ENCODE measurements at places on chromosomes 12 and 14.
A peak's percentile ranks its signal among the peaks of the same experiment; 100 is the strongest.

- DNase-seq, result no peak
Observed at GRCh38 chr14:89444044-89444443, 27.0 kb upstream of the FOXN3 start.

DNA sequence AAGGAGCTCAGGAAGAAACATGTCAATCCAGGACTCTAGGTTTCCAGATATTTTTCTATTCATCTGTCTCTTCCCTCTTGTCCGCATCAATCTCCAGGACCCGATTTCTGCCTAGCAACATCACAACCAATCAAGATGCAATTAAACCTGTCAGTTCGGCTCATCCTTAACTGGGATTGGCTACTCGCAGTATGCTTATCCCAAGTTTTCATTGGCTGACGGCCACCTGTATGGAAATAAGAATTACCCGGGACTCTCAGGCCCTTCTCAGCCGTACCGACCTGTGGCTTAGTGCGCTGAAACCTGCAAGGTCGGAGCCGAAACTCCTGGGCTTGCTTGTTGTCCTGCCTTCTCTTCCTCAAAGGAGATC lies 20.4 kb upstream of the ATP5MC2 start:
- DNase-seq, result peak; percentile 58

- no peak for DNase-seq
Observed at GRCh38 chr12:105205322-105206048, 30.5 kb downstream of the APPL2 start.

DNA sequence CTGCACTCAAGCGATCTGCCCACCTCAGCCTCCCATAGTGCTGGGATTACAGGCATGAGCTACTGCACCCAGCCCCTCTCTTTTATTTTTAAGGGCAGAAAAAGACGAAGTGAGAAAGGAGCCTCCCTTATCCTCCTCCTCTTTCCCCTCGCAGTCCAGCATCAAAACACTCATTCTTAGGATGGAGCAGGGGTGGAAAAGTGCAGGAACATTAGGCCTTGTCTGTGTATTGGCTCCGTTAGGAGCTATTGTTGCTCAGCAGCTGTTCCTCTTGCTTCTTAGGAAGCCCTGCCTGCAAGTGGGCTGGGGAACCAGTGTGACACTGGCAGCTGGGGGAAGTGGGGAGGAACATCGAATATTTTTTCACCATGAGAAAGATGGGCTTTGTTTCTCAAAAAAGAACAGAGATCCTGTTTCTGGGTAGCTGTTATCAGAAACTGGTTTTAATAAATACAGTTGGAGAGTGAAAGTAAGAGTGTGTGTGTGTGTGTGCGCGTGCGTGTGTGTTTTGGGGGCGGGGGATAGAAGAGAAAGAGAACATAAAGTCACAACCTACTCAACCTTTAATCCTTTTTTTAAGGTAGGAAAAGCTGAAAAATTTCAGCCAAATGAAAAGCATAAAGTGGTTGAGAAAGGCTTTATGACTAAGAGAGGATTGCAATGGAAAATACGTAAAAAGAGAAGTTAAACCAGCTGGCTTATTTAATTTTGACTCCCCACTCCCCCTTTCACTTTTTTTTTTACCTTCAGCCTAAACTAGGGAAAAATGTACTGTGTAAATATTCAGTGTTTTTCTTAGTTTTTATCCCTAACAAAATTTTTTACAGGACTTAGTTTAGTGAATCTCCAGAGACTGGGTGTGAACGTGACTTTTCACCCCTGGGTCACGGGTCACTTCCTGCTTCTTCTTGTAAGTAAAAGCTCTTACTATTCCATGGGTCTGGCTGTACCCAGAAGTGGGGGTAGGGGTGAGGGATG lies 197.2 kb upstream of the PLEKHG7 start:
- no peak for DNase-seq

GRCh38 chr12:2334689-2335088 lies 281.9 kb downstream of the CACNA1C start:
- DNase-seq, result no peak

GRCh38 chr14:24315807-24316596 lies 4.7 kb downstream of the LTB4R start:
- no peak for DNase-seq

DNA sequence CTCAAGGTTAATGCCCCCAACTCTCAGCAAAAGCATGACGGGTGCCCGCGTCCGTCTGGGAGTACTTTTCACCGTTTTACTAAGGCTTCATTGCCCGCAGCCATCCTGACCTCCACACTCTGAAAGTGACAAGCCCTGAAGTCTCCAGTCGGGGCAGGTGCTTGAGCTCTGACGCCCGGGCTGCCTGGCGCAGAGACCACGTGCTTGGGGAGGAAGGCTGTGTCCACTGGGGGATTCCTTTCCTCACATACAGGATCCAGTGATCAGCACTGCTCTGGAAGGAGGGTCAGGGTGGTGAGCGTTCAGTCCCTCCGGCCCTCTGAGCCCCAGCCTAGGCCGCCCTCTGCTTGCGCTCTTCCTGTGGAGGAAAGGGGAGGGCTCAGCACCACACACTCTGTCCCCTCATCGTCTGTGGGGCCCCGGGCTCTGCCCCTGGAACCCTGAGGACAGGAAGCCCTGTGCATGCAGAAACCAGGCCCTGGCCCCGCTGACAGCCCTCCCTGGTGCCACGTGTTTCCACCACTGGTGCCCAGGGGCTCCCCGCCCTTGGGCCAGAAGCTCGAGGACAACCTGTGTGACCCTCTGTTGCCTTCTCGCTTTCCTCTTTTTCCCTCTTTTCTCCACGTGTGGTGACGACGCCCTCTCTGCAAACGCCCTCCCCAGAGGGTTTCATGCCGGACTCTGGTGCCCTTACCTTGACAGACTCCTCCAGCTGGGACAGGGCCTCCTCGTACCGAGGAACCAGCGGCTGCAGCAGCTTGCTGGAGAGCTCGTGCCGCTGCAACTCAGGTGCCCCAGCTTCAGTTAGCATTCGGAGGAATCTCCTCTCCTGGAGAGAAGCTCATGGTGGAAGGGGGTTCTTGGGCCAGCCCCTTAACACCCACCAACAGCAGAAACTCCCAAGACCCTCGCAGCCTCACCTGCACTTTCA lies 4.9 kb downstream of the DDX51 start:
- DNase-seq, result no peak

DNA sequence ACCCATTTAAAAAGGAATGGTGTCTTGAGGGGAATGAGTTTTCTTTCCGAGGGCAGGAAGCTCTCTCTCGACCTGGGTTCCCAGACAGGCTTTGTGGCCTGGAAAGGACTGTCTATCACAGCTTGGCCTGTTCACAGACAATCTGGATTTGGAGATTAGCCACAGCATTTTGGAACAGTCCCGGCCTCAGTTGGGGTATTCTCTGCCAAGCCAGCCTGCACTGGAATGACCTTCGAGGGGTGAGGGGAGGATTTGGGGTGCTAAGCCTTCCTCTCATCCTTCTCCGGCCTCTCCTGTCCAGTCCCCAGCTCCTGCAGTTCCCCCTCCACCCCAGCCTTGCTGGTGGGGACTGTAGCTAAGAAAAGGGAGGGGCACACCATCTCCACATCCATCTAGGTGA lies 13.0 kb downstream of the TBX5 start:
- DNase-seq, result no peak

- no peak for DNase-seq
Observed at GRCh38 chr12:69663726-69664125, 35.4 kb downstream of the BEST3 start.

- DNase-seq, result peak; percentile 99
Observed at GRCh38 chr12:75977952-75978671, 53.5 kb downstream of the PHLDA1 start.

DNA sequence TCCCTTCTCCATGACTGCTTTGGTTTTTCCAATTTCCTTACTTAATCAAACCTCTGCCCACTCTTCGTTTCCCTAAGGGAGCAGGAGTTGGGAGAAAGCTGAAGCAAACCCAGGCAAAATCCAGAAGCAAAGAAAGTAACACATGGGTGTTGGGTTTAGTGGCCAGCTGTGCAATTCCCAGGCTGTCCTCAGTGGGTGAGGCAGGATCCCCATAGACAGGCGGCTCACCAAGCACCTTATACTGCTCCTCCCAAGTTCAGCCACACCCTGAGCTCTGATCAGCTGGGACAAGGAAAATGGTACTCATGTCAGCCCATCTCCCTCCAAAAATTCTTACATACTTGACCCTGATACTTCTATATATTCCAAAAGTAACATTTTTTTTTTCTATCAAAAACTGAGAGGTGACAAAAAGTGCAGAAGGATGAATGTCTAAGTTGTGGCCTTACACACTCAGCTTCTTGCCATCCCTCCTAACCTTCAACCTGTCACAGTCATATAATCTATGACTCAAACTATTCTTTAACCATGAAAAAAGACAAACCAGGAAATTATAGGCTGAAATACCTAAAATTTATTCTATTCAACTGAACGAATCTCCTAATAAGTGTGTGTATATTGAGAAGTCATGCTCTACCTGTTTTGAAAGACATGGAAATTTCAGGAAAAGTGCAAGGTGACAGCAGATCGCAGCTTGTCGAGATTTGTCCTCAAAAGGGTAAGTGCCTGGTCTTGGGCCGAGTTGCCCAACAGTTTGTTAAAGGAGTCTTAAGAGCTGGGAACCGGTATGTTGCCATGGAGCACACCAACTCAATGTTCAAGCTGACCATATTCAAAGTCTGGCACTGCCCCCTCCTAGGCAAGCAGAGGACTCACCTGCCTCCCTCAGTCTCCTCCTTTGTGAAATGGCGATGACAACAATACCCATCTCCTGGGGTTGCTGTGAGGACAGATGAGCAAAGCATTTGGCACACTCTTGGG lies 17.6 kb upstream of the ZFP36L1 start:
- no peak for DNase-seq

- no peak for DNase-seq
Observed at GRCh38 chr12:66746489-66747201, 67.8 kb upstream of the GRIP1 start.

DNA sequence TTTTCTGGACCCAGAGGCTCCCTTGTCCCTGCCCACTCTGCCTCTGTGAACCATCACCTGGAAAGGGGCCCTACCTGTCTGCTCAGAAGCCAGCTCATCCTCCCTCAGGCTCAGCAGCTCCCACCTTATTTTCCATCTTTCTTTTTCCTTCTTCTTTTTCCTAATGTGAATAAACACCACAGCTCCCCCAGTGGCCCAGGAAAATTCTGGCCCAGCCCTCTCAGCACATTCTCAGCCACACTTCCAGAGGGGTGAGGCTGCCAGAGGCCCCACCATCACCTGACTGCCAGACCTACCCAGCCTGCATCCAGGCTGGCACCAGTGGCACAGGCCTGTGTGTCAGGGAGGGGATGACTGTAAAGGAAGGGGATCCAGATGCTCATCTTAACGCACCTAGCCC lies 23.0 kb downstream of the ZFHX2 start:
- no peak for DNase-seq

DNA sequence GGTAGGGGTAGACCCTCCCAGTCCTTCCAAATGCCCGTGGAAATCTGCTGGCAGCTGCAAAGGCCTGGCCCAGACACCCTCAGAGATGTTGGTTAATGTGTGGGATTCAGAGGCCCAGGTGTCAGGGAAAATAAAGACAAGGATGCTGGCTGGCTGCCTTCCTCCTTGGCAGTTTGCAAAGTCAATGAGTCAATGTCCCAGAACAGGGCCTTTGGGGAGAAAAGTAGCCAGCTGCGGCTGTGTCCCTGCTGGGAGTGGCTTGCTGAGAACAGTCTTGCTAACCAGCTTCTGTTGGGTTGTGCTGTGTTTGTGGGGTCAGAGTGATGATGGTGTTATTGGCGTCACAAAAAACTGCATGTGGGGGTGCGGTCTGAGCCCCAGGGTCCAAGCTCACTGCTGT lies 29.2 kb downstream of the GLRX5 start:
- no peak for DNase-seq

DNA sequence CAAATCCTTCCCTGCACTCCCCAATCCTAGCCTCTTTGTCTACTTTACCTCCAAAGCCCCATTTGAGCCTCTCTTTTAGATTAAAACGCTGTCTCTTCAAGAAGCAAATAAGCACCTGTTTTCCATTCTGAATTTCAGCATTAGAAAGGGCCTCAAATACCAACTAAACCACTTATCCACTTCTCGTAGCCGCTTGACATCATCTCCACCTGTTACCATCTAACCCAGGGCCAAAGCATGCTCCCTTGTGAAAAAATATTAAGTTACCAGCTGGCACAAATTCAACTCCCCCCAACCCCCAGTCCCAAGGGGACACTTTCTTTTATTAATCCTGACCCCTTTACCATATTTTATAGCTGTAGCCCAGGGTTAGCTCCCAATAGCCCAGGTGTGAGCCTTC lies 43.1 kb downstream of the GPHB5 start:
- DNase-seq, result no peak

GRCh38 chr12:132352896-132353800 lies 23.8 kb upstream of the GALNT9 start:
- DNase-seq, result no peak

DNA sequence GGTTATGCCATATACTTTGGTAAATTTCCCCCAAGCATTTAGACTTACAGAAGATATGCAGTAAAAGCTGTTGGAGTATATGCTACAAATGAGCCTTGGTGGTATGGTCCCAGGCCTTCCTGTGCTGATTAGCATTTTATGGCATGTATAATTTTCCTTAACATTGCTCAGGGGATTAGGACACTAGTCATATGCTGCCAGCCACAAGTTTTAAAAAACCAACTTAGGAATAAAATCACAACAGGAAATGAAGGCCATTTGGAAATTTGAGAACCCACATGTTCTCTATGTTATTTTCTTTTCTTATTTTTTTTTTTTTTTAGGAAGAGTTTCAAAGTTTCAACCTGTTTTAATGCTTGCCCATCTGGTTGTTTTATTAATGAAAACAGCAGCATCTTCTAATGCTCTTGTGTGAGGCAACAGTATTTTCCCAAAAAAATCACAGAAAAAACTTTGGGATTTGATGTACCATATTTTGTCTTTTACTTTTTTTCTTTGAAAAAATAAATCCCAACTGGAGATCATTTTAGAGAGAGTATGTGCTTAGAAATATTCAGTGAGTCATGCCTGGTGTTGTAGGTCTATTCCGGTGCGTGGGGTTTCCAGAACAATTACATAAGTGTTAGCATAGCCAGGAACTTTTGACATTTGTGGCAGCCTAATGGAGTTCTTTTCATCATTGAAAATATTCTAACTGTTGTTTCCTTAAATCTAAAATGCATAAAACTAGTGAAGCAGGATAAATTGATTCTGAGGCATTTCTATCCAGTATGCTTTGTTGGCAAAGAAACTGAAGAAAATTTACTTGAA lies 21.7 kb upstream of the DUSP6 start:
- no peak for DNase-seq

DNA sequence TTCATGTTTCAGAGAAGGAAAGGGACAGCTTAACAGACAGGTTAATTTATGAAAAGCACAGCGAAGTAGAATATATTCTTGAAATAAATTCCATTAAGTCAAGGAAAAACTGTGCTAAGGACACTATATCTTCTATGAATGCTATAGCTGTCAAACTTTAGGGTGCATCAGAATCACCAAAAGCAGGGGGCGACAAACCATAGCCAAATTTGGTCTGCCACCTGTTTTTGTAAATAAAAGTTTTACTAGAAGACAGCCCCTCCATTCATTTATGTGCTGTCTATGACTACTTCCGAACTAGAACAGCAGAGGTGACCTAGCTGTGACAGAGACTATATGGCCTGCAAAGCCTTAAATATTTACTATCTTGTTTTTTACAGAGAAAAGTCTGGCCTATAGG lies 25.9 kb downstream of the PPP4R3A start:
- no peak for DNase-seq

GRCh38 chr12:65081496-65081895 lies 39.6 kb downstream of the WIF1 start:
- DNase-seq, result no peak

- DNase-seq, result peak; percentile 95
Observed at GRCh38 chr12:13205809-13206559, 9.5 kb downstream of the EMP1 start.

- DNase-seq, result no peak
Observed at GRCh38 chr12:129079719-129080118, 226.4 kb downstream of the GLT1D1 start.

All from SW 1271 (cell line).